Brain pericyte (primary cell): ENCODE measurements at places on chromosomes 5 and 9.

DNA sequence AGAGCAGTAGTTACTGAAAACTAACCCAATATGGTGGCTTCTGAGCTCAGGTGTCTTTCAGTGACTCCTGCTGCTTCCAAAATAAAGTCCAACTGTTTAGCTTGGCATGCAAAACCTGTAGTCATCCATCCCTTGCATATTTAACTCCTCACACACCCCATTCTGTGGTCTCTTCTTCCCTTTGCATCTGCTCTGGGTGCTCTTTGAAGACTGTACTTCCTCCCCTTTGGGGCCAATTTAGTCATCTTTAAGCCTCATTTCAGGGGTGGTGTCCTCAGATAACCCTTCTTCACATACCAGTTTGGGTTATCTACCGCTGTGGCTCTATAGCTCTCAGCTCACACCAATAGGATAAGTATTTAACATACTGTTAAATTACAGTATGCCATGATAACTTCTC is 209.9 kb upstream of the DMRT1 start:
- DNase-seq, result no peak

- no peak for DNase-seq
Observed at GRCh38 chr5:137641148-137641547, 94.7 kb downstream of the KLHL3 start.

- DNase-seq, result no peak
Observed at GRCh38 chr9:36847781-36848673, 186.0 kb downstream of the PAX5 start.

- DNase-seq, result no peak
Observed at GRCh38 chr9:121990600-121991306, 102.4 kb downstream of the TTLL11 start.

DNA sequence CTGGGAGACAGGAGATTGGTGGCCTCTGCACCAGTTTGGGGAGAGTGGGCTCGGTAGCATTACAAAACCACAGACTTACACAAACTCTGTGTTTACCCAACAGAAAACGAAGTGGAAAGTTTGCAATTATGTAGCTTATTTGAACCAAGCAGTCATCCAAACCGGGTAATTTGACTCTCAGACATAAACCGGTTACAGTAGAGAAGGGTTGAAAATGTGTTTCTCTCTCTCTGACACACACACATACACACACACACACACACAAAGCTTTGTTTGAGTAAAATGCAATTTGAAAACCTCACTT is 97.1 kb upstream of the ZNF608 start:
- no peak for DNase-seq

- DNase-seq, result no peak
Observed at GRCh38 chr9:108311745-108312144, 544.0 kb downstream of the ACTL7B start.

DNA sequence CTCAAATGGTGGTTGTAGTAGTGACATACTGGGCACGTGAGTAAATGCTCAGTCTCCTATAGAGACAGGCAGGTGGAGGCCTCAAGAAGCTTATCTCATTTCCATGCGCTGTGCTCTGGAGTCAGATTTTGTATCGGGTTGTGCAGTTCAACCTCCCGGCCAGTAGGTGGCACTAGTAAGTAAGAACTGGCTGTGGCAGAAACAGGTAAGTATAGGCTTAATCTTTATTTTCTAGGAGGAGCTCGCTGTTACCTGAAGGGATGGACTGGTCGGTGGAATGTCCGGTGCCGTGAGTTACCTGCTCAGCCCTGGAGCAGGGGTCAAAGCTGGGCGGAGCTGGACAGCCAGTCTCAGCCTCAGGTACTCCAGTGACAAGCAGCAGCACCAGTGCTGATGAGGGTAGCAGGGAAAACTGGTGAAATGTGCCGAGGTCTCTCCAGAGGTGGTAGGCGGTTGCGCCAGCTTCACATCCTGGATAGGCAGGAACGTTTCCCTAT is 880.1 kb upstream of the SEMA6A start:
- DNase-seq, result no peak

GRCh38 chr5:176889321-176890280 is 9.5 kb downstream of the HK3 start:
- no peak for DNase-seq

- DNase-seq, result no peak
Observed at GRCh38 chr9:26221290-26221689, 543.0 kb upstream of the TUSC1 start.

GRCh38 chr5:178307267-178308045 is 74.9 kb upstream of the PHYKPL start:
- no peak for DNase-seq

GRCh38 chr5:125530833-125531615 is 784.6 kb upstream of the ZNF608 start:
- no peak for DNase-seq

DNA sequence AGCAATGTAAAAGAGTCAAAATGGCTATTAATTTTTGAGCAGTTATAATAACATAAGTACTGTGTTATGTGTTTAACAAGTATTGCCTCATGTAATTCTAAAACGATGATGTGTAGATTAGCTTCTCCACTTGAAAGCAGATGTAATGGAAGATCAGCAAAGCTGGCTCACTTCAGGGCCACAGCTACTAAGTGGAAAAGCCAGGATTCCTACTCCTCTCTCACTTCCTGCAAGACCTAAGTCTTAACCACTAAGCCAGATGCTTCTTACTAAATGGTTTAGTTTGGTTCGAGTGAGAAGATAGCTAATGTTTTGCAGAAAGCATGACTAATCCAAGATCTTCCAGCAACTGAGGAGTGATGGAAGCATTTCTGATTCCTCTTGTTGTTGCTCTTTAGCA is 15.7 kb upstream of the TNC start:
- no peak for DNase-seq

DNA sequence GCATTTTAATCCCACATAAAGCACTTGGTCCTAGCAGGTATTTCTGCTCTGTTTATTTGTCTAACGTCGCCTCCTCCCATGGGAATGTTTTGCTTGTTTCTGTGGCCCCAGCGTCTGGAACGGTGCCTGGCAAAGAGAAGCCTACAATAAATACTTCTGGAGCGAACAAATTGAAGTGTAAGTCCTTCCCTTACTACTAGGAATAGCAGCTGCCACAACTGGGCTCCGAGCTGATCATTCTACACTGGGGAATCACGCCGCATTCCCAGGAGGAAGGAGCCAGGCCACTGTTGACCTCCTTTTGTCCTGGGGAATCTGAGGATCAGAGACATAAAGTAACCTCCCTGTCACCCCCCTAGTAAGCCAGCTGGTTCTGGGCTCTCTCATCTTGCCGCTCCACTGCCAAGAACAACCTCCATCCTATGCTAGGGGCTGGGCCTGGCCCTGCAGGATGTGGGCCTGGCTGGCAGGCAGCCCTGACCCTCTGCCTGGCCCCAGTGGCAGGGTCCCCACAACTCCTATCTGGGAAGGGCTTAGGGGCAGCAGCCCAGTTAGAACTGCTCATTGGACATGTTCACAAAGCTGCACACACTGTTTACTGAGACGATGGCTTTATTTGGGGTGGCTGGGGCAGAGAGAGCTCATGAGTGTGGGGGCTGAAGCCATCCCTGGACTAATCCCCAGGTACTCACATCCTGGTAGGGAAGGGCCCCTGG is 82.8 kb downstream of the GTF3C4 start:
- no peak for DNase-seq

- DNase-seq, result no peak
Observed at GRCh38 chr5:107696080-107696479, 25.3 kb upstream of the EFNA5 start.

DNA sequence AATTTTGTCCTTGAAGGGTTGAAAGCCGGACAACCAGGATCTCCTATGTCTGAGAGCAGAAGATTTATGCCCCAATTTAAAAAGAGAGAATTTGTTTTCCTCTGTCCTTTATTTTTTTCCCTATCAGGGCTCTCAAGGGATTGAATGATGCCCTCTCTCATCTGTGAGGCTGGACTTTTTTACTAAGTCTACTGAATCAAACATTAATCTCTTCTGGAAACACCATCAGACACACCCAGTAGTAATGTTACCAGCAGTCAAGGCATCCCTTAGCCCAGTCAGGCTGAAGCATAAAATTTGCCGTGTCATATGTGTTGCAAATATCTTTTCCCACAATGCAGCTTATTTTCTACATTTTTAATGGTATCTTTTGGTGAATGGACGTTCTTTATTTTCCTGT is 1497.9 kb downstream of the MAT2B start:
- no peak for DNase-seq

- DNase-seq, result no peak
Observed at GRCh38 chr9:112854657-112855056, 36.0 kb downstream of the SLC46A2 start.

DNA sequence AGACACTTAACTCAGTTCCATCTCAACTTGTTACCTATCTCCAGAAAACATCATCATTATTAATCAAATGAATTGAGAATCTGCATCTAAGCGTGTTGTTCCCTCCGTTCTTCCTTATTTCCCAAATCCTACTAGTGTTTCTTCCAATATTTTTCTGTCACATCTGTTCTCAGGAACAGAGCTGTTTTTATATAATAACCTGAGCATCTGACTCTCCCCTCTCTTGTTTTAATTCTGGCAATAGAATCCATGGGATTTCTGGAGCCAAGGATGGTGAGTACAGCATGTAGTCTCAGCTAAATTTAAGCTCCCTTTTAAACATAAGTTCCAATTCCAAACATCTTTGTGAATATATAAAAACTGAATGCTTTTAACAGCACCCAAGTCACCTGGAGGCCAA is 558.3 kb downstream of the DTWD2 start:
- no peak for DNase-seq

DNA sequence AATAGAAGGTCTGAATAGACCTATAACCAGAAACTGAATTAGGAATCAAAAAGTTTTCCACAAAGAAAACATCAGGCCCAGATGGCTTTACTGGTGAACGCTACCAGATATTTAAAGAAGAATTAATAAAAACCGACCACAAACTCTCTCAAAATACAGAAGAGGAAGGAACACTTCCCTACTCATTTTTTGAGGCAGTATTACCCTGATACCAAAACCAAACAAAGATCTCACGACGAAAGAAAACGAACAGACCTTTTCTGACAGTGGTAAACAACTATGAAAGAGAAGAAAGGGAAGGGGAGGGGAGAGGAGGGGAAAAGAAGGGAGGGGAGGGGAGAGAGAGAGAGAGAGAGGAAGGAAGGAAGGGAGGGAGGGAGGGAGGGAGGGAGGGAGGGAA is 13.5 kb downstream of the B4GALT1 start:
- no peak for DNase-seq

GRCh38 chr5:135304352-135305221 is 94.4 kb downstream of the MACROH2A1 start:
- no peak for DNase-seq

DNA sequence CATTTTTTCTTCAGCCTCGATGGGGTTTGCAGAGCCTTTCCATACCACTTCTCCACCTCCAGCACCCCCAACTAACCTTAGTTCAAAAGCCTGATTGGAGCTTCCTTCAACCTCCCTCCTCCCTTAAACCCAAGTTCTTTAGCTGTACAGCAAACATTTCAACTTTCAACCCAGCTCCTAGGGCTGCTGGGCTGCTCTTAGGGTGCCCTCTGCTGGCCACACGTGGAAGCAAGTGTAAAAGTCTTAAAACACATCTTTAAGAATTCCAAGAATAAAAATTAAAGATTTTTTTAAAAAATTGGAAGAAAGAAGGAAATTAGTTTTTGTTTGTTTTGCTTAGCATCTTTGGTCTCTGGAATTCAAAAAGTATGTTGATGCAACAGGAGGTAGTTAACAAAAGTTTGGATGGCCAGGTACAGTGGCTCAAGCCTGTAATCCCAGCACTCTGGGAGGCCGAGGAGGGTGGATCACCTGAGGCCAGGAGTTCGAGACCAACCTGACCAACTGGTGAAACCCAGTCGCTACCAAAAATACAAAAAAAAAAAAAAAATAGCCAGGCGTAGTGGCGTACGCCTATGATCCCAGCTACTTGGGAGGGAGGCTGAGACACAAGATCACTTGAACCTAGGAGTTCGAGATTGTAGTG is 15.5 kb upstream of the HSD17B3 start:
- peak; percentile 16 for DNase-seq

GRCh38 chr5:136528481-136529030 is 163.2 kb upstream of the TRPC7 start:
- DNase-seq, result no peak

- DNase-seq, result no peak
Observed at GRCh38 chr5:54577528-54577927, 60.0 kb downstream of the SNX18 start.

DNA sequence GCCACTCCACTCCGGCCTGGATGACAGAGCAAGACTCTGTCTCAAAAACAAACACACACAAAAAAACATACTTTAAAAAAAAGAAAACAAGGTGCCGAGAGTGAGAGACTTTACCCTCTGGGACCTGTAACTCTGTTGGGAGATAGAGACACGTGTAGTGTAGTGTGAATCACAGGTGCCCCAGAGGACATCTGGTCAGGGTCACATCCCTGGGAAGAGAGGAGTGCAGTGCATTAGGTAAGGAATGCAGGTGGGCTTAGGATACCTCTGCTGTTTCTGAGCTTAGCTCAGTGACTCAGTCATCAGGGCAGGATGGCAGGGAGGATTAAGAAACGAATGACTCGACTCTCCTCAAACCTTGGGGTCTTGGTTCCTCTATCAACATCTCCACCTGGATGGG is 174.6 kb downstream of the GOLPH3 start:
- no peak for DNase-seq

DNA sequence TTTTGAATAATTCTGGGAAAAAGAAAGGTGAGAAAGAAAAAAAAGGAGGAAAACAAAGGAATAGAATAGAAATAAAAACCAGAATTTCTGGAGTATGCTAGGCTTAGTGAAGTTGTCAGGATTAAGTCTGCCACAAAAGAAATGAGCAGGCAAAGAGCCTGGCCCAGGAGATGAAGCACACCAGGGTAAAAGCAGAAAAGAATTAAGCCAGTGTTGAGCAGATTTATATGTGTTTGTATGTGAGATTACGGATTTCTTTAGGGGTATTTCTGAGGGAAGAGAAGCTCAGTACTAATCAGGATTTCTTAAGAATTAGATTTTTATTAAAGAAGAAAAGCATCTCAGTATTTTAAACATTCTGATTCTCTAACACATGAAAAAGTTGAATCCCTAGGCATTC is 74.5 kb downstream of the MRPS27 start:
- DNase-seq, result no peak

GRCh38 chr5:146772881-146773466 is 105.6 kb downstream of the PPP2R2B start:
- no peak for DNase-seq

DNA sequence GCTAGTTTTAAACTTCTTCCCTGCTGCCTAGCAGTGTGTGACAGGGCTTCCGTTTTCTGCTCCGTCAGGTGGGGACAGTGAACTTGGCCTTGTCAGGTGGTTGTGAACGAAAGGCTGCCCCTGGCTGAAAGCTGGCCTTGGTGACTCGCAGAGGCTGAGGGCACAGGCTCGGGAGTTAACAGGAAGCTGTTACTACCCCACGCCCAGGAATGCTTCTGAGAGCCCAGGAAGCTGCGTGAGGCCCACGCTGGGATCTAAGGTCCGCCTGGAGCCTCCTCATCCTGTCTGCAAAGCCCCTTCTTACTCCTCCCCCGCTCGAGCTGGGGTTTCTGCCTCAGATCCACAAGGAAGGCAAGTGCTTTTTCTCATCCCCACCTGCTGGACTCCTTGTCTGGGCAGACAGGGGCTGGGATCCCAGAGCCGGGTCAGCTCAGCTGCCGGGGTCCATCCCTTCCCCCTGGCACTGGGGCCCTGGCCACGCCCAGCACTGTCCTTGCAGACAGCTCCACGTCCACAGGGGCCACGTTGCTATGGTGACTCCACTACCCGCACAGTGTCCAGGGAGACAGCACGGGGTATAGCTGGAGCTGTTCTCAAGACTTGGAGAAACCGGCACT is 124.7 kb upstream of the TBC1D2 start:
- no peak for DNase-seq
